Activated B cell treated with CpG ODN at 0.5 μM for 24 hours (primary cell): ENCODE measurements at places on chromosomes 7 and 10. TPM values are rescaled to one million over a fixed set of nuclear protein-coding genes. Genes with fewer than 3 reads are reported as not detected.
A peak's percentile ranks its signal among the peaks of the same experiment; 100 is the strongest.

The ADAP1 gene
- 9.4 and 11.9 TPM in 2 replicates for total RNA-seq

The EPO gene
- not detected in 2 replicates for total RNA-seq

The CALML5 gene
- not detected in 2 replicates for total RNA-seq

The HDAC9 gene
- total RNA-seq, result 136 and 149 TPM in 2 replicates

The MTPN gene
- 130 and 137 TPM in 2 replicates for total RNA-seq

The CUZD1 gene
- 2.2 and 2.5 TPM in 2 replicates for total RNA-seq

DNA sequence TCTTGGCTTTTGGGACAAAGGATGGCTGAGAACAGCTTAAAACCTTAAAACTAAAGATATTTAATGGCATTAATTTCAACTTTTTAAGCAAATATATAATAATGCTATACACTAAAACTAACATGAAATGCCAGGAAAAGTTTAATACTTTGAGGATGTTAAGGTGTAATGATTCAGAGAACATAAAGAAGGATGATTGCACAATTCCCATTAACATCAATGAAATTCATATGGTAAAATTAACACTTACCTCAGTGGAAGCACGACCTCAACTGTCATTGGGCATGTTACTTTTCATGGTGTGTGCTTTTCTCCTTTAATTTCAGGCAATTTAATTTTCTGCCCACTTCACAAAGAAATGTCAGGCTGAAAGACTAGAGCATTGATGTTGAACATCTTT, 171.7 kb downstream of the KCND2 start:
- DNase-seq, result no peak

DNA sequence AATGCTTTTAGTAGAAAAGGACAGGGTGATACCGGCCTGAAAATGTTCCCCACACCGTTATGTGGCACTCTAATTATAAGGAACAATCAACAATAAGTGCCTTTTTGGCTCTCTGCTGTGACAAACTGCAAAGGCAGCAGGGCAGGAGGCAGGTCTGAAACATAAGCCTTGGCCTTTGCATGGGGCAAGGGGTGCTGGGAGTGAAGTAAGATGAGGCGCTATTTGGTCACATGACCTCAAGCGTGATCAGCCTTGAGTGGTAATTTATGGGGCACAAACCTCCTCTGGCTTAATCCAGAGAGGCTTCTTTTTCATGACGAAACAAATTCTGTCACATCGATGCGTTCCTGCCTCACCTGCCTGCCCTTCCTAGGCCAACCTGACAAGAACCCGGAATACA, 202.7 kb downstream of the TAX1BP1 start:
- no peak for DNase-seq

DNA sequence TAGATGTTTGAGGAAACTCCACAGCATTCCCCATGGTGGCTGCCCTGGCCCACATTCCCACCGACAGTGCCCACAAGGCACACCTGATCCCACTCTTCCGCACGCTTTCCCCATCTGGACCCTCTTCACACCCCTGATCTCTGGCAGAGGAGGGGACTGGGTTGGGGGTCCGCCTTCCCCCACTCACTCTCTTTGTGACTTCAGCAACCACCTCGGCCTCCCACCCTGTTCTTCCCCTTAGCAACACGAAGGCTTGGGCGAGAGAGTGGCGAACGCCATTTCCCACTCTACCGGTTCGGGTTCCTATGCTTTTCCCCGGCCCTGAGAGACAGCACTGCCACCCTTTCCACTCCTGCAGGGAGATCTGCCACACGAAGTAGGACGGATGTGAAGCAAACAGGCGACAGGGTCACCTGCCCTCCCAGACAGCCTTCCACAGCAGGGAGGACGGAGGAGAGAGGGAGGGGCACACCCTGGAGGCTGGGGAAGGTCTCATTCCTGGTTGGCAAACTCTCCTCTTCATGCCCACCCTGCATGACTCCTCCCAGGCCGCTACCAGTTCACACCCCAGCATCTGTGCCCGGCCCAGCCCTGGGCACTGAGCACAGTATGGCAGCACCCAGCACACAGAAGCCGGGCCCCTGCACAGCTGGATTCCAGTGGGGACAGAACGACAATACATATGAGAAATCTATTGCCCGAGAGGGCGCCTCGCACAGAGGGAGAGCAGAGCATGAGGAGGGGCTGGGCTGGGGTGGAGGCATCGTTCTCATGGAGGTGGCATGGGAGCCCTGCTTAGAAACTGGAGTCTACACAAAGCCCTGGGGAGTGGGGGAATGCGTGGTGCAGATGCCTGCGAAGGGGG, 93.5 kb downstream of the PAXIP1 start:
- no peak for DNase-seq

DNA sequence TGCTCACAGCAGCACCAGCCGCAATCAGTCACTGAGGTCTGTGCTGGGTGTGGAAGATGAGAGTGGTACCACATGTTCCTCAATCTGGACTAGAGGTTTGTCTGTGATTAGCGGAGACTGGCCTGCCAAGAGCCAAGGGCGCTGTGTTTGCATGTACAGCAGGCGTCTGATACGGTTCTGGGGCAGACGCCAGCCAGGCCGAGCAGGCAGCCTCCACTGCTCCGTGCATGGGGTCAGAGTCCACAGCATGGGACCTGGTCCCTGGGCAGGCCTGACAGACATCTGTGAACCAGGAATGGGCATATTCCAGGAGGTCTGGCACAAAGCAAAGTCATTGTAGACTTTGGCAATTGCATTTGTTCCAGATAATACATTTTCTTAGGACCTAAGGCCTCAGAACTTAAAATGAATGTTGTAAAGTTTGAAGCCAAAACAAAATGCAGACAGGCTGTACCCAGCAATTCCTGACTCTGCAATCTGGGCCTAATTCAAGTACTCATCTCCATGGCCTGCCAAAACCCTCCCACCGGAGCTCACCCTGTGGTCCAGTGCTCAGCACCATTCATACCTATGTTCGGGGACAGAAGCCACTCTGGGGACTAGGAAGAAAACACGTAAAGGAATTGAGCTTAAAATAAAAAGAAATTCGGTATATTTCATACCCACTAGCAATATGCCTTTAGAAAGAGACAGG, 50.0 kb upstream of the FAM20C start:
- DNase-seq, result no peak

DNA sequence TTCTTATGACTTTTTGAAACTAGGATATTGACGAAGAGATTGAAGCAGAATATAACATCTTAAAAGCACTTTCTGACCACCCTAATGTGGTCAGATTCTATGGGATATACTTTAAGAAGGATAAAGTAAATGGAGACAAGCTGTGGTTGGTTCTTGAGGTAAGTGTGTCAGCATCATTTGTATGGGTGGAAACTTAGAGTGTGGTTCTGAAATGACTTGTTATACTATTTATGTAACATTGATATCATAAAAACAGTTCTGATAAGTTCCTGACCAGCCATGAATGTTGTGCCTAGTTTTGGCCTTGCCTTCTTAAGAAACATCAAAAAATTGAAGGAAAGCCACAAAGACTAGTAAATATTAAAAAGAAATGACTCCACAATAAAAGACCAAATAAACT, 20.8 kb downstream of the MYO3A start:
- DNase-seq, result no peak

GRCh38 chr7:41375582-41375981, 327.3 kb downstream of the INHBA start:
- DNase-seq, result no peak

- DNase-seq, result no peak
Measured at GRCh38 chr10:5040781-5041470, 37.3 kb upstream of the AKR1C2 start.

GRCh38 chr10:51230887-51231585, 156.7 kb downstream of the PRKG1 start:
- DNase-seq, result no peak

DNA sequence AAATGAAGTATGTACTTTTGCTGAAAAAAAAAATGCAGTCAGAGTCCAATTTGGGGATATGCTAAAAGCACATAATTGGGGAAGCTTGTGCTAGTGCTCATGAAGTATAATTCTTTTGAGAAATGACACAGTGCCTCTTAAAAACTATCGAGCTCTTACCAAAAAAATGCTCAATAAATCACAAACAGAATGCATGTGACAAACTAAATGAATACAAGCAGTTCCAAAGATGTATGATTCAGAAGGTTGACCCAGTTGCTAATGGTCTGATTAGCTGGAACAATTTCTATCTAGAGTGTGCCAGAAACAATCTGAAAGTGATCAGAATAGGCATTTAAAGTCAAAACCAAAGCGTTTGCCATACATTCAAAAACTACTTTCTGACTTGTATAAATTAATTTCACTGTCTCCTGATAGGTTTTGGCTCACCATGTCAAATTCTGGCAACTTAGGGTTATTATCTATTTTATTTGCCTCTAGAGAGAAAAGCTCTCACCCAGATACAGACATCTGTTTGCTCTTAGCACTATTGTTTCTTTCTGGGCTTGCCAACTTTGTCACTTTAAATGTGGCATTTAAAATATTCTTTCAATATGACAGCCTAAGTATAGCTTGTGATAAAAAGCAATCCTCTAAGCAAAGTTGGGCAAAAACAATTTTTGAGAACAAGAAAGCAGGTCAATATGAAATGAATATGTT, 114.7 kb upstream of the AHR start:
- DNase-seq, result no peak

DNA sequence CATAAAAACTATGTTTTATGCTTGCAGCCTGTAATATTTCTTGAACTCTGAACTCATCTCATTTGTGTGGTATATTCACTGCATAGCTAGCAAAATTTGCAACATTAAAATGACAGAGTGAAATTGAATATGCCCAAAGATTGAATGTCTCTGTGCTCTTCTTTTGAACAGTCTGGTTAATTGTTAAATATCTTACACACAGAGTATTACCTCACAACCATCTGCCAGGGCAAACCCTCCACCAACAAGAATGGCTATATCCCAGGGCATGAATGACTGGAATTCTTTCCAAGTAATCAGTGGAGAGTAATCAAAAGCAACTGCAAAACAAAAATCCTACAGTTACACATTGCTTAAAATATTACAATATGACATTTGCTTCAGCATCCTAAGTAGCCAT, 76.9 kb downstream of the SLC13A1 start:
- DNase-seq, result no peak

GRCh38 chr10:97321032-97321803, 2.1 kb downstream of the FRAT1 start:
- no peak for DNase-seq

DNA sequence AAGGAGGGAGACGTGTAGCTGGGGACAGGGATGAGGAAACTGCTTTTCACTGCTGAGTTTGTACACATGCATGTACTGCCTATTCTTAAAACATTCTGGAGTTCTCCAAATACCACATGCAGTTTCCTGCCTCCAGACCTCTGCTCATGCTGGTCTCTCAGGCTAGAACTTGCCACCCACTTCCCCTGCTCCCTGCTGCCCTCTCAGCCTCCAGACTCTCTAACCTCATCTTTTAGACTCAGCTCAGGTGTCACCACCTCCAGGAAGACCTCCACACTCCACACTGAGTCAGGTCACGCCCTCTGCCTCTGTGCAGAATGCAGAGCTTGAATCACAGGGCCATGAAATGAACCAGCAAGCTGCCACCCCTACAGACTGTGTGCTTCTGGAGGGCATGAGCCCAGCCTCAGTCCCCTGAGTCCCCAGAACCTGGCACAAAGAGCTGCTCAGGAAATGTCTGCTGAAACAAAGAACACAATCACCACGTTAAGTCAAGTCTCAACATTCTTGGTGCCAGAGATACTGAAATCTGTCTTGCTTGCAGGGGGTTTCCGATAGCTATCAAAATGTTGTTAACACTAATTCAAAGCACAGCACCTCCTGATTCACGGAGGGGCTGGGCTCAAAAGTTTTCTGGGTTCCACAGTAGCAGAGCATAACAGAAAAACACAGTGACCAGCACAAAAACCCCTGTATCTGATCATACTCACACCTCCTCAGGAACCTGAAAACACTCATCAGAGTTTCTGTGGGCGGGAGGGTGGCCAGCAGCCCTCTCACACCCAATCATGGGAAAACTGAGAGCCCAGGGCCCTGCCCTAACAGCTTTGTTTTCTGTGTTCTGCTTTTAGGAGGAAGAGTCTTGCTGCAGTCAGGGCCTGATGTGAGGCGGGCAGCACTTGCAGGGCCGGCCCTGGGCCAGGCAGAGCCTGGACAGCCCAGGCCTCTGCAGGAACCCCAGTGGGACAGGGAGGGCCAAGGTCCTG, 21.1 kb downstream of the FAM53B start:
- DNase-seq, result peak; percentile 44

- no peak for DNase-seq
Measured at GRCh38 chr10:23568996-23569395, 130.1 kb downstream of the OTUD1 start.

GRCh38 chr10:101121654-101122031, 9.5 kb upstream of the TLX1 start:
- no peak for DNase-seq

DNA sequence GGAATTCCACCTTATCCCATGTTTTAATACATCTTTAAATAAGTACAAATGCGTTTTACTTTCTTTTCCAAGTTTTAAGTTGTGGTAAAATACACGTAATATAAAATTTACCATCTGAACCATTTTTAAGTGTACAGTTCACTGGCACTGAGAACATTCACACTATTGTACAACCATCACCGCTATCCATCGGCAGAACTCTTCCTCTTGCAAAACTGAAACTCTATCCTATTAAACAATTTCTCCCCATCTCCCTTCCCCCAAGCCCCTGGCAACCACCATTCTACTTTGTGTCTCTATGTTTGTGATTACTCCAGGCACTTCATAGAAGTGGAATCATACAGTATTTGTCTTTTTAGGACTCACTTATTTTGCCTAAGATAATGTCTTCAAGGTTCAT, 33.8 kb downstream of the HIP1 start:
- no peak for DNase-seq

GRCh38 chr7:11341285-11341944, 367.7 kb downstream of the PHF14 start:
- DNase-seq, result no peak
